Mucosa of gallbladder (tissue), 1 donor: ENCODE measurements at places on chromosomes 7 and 10. TPM values are rescaled to one million over a fixed set of nuclear protein-coding genes. Genes with fewer than 3 reads are reported as not detected.

The LRRTM3 gene
- not detected for total RNA-seq

GRCh38 chr10:10514797-10515196, 502.9 kb upstream of the CELF2 start:
- no peak for DNase-seq

DNA sequence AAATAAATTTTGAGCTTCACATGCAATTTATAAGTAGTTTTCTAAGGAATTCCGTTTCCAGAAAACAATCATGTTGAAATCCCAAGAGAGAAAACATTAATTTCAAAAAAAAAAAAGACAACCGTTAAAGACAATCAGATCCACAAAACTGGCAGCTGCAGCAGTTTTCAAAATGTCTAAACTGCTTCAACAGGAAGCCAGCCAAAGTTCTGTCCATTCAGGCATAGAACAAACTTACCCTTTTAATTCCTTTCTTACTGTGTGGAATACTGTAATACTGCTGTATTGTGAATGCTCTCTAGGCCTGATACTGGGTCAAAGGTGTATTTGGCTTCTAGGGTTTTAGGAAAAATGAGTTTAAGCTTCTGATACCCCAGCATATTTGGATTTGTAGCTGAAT, 31.6 kb downstream of the HOXA1 start:
- DNase-seq = no peak

The ECHS1 gene
- total RNA-seq = 122 TPM
